ENCODE measurements at places on chromosomes 6 and 20. TPM values are rescaled to one million over a fixed set of nuclear protein-coding genes. Genes with fewer than 3 reads are reported as not detected.

DNA sequence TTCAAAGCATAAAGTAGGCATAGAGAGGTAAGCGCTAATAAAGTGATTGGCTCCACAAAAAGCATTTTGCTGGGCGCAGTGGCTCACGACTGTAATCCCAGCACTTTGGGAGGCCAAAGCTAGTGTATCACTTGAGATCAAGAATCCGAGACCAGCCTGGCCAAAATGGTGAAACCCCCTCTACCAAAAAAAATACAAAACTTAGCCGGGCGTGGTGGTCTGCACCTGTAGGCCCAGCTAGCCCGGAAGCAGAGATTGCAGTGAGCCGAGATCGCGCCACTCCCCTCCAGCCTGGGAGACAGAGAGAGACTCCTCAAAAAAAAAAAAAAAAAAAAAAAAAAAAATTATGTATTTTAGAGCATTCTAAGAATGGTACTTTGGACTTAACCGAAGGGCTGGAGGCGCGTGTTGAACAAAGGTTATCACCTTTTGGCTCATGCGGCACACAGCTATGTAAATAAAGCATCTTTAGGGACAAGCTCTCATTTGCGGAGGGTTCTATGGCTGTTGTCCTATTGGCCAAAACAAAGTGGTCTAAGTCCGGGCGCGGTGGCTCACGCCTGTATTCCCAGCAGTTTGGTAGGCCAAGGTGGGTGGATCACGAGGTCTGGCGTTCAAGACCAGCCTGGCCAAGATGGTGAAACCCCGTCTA is 17.4 kb downstream of the HFE start:
- no peak for DNase-seq

DNA sequence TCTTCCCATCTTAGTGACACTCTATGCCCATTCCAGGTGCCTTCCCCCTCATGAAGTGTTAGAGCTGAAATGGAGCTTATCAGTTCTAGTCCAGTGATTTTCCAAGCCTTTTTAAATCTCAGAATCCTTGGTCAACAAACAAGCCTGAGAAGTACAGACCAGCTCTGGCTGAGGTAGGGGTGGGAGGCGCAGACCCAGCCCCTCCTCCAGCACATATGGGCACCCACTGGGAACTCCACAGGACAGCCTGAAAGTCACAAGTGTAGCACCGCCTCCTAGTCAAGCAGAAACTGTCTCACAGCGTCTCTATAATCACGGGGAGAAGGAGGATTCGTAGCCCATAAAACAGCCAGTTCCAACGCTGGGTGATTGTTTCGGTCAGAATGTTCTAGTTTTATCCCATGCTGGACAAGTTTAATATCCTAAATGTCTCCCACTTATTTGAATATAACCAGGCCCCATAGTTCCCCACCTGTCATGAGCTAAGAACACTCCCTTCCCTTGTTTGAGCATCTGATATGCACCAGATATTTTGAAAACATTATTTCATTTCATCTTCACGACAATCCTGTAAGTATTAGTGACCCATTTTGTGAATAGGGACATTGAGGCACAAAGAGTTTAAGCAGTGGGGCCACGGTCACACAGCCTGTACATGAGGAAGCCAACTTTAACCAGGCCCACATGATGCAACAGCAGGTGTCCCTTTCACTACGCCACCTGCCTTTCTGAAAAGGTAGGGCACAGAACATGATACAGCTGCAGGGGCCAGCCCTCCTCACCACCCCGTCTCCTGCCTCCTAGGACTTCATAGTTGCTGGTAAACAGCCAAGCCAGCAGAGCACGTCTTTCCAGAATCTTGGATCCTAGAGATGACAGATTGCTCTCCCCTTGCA is 40.1 kb downstream of the TRAF3IP2 start:
- no peak for DNase-seq

DNA sequence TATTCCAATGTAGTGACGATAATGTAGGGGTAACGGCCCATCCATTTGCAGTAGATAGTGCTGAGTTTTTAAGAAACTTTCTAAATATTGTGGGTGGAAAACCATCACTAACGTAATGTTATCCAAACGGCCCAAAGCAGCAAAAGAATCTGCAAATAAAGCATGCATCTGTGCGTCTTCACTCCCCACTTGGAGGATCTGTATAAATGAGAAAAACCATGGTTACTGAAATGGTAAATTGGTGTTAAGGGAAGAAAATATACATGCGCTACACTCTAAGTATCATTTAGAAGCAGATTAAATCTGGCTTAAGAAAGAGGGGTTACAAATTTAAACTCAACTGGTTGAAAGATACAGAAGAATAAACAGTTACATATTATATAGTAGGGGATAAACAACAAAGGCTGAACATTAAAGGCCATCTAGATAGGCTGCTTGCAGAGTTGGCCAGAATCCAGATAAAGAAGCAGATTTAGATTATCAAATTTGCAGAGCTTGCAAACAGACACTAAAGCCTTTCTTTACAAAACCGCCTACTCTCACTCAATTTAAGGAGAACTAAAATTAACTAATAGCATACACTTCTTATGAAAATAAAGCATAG is 93.3 kb downstream of the SESN1 start:
- no peak for DNase-seq

- no peak for DNase-seq
These were observed 396.7 kb downstream of the SYNE1 start for GRCh38 chr6:152240436-152240835.

DNA sequence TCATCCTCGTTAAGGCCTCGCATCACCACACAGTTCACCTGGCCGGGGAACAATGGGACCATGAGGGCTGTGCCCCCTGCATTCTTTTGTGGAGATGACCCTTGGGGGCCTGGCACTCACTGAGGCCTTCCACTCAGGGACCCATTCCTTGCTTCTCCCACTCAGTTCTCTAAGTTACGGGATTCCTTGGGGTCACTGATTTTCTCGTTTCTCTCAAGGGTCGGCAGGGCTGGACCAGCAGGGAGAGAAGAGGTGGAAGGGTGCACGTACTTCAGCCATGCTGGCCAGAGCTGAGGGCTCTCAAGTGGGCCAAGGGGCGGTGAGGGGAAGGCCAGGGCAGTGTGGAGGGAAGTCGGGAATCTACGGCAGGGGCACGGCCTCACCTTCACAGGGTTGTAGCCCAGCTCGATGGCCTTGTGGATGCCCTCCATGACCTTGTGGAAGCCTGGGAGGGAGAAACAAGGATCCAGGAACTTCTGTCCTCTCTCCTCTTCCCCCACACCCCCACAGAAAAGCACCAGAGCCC is 20.8 kb downstream of the MOCS1 start:
- no peak for DNase-seq

DNA sequence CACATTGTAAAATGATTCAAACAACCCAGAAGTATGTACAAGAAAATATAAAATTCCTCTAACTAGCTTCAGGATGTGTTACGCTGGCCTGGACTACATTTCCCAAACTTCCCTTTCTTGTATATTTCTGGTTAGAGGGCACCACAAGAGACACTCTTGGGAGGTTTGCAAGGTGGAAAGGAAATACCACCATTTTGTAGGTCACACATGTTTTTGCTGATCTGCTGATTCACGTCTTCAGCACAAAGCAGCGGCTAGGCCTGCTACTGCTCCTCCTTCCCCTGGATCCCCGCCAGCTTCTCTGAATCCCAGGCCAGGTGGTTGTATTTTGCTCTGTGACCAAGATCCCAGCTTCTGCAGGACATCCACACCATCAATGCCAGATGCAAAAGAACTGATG is 104.2 kb downstream of the AGPAT4 start:
- DNase-seq = peak; percentile 73

DNA sequence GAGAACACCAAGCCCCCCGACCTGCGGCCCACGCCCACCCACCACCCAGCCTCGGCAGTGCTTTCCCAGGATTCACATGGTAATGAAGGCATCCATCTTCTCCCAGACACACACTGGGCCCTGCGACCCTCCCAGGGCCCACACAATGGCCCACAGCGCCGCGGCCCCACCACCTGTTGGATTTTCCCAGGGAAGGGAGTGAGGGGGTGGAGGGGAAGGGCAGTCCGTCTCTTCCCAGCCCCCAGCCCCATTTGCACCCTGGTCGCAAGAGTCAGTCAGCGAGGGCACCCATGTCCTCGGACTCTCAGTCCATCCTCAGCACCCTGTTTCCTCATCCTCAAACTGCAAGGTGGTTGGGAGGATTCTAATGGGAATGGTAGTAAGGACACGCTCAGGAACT is 23.7 kb upstream of the ID1 start:
- DNase-seq = no peak

- no peak for DNase-seq
These were observed 70.1 kb downstream of the ZC2HC1B start for GRCh38 chr6:143934331-143934730.

The CST7 gene
- 0.90 TPM for polyA plus RNA-seq

The MYLK2 gene
- 34.1 TPM for polyA plus RNA-seq

The EFCAB8 gene
- 0.05 TPM for polyA plus RNA-seq

All from muscle of arm (tissue), 14 donors.